Left colon (tissue), 2 donors: ENCODE measurements at places on chromosomes 12 and 14. TPM values are rescaled to one million over a fixed set of nuclear protein-coding genes. Genes with fewer than 3 reads are reported as not detected.

DNA sequence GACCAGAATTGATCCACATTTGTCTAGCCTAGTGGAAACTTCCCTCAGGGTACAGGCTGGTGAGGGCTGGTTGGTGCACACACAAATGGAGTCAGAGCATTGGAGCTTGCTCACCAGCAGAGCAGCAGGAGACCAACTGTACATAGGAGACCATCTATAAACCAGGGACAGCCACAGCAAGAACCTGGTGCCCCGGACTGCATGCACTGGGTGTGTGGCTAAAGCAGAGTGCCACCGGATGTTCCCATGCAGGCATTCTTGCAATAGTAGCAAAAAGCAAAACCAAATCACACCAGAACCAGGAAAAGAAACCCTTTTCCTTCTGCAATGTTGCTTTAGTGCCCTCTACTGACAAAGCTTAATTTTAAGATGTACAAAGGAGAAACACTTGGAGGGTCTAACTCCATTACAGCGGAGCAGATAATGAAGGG, 136.4 kb downstream of the MDGA2 start:
- DNase-seq: no peak

DNA sequence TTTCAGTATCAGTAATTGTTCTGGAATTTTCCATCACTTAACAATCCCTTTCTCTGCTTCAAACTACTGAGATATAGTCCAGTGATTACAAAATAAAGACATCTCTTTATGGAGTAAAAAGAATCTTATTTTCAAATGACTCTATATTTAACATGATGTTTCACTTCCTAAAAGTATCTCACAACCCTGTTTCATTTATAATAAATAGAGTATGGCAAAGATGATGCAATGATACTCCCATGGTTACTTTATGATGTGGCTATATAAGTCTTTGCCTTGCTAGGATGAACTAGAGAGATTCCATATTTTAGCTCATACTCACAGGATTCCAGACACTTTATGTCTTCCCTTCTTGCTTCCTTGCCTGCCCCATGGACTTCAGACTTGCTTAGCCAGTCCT, 953.5 kb upstream of the MDGA2 start:
- no peak for DNase-seq

The RPL10L gene
- 9.6 TPM for total RNA-seq

The PLEKHD1 gene
- total RNA-seq: 0.14 TPM
